ENCODE measurements at places on chromosomes 5 and 9.

DNA sequence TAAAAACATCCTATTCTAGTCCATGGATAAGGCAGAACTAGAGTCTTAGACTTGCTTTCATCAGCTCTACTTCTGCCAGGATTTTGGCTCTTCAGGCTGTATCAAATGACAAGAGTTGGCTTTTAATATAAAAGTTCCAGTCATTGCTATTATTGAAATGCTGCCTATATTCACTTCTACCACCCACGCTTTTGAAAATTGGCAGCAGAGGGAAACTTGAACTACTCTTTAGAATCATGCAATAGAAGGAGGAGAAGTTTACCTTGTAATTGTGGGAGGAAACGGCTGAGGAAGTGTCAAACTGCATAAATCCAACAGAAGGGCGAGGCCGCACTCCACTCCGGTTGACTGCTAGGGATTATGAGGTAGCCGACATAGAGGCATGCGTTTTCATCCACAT is 122.6 kb upstream of the BASP1 start:
- no peak for DNase-seq

DNA sequence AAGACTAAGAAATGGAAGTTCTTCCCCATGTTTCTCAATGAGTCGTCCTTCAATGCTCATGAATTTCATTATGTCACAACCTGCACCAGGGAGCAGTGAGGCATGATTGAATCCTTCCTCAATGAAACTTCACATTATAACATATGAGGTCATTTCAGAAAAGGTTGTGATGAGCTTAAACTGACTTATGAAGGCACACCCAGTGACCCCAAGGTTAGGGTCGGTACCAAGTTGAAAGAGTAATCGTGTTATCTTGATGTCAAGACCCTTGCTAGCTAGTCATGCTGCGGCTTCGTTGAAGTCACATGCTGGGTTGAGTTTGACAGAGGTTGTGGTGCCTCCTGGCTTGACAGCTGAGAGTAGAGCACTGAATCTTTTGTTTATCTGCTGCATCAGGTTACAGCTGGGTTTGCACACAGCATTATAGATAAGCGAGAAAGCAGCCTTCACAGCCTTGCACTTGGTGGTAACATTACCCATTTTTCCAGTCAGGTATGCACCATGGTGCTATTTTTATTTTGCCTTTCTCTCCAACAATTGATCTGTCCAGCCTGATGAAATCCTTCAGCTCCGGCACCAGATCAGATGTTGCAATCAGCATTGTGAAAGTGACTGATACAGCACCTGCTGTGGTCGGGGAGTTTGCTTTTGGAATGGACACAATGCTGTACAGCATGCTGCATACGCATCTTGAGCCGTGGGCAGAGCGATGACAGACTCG is 133.2 kb downstream of the ERCC6L2 start:
- no peak for DNase-seq

GRCh38 chr5:132765311-132766019 is 11.6 kb downstream of the SEPTIN8 start:
- no peak for DNase-seq

DNA sequence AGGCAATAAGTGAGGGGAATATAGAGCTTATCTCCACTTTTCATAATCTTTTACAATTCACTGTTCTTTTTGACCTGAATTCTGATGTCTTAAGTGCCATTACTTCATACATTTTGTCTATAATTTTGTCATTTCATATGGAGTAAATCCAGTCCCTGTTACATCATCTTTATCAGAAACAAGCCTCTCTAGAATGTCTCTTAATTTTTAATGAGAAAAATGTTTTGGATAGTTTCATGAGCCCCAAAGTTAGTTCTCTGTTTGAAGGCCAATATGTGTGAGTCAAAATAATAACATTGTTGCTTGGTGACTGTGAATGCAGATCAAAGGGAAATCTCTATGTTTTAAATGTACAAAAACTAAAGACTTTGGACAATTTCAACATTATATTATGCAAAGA is 329.6 kb upstream of the ARRDC3 start:
- DNase-seq: no peak

GRCh38 chr5:10576121-10576789 is 12.4 kb downstream of the ANKRD33B start:
- no peak for DNase-seq

GRCh38 chr9:92724528-92725265 is 39.9 kb downstream of the BICD2 start:
- DNase-seq: no peak

- DNase-seq: no peak
These were observed 815 bp downstream of the PDZD2 start for GRCh38 chr5:31639481-31640411.

DNA sequence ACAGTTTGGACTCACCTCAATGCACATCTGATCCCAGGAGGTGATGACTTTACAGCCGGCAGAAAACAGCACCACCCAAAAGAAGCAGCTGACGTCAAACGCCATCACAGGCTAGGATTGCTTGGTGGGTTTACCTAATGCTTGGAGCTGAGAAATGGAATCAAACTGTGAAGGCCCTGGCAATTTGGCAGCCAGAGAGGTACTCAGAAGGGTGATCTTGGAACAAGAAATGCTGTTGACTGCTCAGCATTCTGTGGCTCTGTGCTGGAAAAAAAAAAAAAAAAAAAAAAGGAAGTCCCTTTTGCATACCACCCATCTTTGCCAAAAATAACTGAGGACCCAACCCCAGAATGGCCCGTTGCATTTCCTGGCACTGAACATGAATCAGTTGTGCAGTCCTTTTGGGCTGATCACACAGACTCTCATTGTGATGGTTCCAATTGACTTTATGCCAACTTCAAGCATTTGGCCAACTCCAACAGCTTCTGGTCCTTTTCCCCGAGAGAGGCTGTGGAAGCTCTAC is at the start of gene CD180:
CD180 (minus strand) TSS at position 263 of the 523 bp plus-strand sequence; CDS start at position 105, 158 bp downstream.
- no peak for DNase-seq
